CD4-positive, alpha-beta memory T cell (primary cell): ENCODE measurements at places on chromosomes 3 and 15. TPM values are rescaled to one million over a fixed set of nuclear protein-coding genes. Genes with fewer than 3 reads are reported as not detected.

DNA sequence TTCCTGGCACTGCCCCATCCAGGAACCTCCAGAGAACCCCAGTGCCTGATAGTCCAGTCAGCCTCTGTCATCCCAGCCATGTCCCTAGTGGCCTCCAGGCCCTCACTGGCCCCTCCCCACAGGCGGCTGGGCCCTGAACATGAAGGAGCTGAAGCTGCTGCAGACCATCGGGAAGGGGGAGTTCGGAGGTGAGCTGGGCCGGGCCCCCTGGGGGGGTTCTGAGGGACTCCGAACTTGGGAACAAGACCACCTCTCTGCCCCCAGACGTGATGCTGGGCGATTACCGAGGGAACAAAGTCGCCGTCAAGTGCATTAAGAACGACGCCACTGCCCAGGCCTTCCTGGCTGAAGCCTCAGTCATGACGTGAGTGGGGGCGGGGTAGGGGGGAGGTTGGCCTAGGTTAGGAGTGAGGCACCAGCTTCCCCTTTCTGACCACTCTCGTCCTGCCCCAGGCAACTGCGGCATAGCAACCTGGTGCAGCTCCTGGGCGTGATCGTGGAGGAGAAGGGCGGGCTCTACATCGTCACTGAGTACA is 12.0 kb upstream of the LMAN1L start:
- H3K27me3 ChIP-seq = no peaks in the 10 kb centered on the region
- DNase-seq = no peak
- H3K4me1 ChIP-seq = peaks cover 49% of the 10 kb centered on the region
- H3K4me3 ChIP-seq = no peak overlapping the region
- peak overlapping the region; percentile 84 for H3K27ac ChIP-seq

DNA sequence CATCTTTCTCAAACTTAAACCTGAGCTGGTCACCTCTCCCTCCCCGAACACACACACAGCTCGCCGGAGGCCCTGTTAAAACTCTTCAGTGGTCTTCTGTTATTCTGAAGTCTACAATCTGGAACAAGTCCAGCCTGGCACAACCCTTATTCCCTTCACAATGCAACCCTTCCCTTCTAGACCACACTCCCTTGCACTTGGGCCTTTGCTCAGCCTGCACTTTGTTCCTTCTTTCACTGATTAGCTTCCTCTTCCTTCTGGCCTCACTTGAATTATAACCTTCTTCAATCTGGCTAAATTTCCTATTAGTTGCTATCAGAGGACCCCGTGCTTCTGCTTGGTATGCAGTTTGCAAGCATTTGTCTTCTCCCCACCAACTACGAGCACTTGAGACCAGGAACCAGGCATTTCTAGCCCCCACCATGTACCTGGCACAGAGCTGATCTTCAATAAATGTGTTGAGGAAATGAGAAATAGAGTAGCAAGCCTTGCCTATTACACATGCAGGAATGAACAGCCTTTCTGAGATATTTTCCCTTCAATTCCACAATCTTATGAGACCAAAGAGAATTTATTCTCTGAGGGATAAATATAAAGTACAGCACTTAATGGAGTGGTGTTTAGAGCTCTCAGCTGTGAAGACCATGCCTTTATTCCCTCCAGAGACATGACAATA is 663.1 kb upstream of the ADAMTS9 start:
- H3K4me1 ChIP-seq = no peaks in the 10 kb centered on the region
- H3K27me3 ChIP-seq = no peaks in the 10 kb centered on the region
- no peak overlapping the region for H3K27ac ChIP-seq

DNA sequence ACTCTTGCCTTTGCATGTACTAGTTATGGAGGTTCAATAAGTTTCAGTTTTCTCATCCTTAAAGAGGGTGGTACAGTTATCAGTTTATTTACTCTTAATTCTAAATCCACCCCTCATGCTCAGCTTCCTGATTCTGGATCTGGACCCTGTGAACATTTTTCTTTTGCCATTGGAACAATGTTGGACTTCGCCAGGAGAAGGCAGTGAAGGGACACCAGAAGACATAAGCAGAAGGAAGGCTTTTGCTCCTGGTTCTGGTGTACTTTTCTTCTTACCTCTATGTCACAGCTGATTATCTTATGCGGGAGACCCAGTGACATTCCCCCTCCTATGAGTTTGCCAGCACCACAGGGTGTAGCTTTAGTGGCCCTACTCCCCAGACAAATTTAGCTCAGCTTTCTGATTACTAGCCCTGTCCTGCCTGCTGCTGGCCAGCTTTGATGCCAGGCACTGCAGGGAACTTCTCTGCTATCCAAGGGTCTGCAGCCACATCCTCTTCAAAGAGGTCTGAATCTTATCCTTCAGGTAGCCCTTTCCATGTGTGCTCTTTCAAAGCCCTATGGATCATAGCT is 466.3 kb upstream of the EPHA3 start:
- H3K4me3 ChIP-seq = no peak overlapping the region
- DNase-seq = no peak
- H3K27me3 ChIP-seq = no peaks in the 10 kb centered on the region
- H3K4me1 ChIP-seq = no peaks in the 10 kb centered on the region

Gene MST1R
- total RNA-seq = 1.3 TPM

Gene SLC12A1
- total RNA-seq = not detected

Gene IL5RA
- 0.33 TPM for total RNA-seq

Gene TMEM266
- not detected for total RNA-seq
